Retina (tissue), 1 donor: ENCODE measurements at places on chromosomes 2 and 18.

GRCh38 chr18:51537487-51537886, 340.0 kb upstream of the MEX3C start:
- peak; percentile 11 for DNase-seq

DNA sequence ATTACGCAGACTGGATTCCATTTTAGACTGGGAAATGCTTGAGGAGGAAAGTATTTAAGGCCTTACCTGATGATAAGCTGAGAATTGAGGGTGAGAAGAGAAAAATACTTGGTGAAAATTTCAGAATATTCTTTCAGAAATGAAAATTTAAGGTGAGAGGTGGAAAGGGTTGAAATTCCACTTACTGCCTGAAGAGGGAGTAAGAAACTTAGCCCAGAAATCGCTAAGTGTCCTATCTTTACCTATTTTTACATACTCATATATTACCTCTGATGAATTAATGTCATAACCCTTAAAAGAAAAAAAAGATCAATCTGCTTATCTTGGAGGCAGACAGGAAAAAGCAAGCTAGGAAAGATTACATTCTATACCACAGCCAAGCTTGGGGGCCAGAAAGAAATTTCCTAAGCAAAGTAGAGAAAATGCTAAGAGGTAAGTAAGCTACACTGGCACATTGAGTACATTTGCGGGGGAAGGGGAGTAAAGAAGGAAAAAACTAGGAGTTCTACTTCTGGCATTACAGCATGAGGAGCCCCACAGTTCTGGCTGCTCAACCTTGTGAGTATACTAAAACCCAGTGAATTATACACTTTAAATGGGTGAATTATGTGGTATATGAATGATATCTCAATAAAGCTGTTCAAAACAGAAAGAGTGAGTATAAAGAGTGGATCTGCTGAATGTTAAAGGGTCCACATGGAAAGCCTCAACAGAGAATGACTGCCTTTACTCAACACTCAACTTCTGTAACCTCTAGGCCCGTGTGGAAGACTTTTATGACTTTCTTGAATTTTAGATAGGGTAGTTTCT, 33.8 kb downstream of the SMC6 start:
- DNase-seq: peak; percentile 13

- no peak for DNase-seq
Observed at GRCh38 chr2:20362701-20363435, 12.2 kb upstream of the PUM2 start.

DNA sequence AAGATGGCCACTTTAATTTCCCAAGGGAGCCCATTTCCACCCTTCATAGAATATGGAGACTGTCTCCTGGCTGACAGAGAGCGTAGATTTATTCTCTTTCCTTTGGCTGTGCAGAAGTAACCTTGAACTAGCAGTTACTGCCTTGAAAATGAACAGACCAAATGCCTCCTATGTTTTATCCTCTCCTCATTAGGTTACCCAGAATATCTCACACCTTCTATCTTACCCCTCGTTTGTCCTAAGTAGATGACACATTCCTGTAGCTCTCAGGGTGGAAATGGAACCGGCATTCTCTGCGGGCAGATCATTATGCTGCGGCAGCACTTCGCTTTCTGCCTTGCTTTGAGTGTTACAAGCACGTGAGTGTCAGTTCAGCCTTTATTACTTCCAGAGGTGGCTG, 336.5 kb downstream of the DCDC2C start:
- DNase-seq: peak; percentile 23

DNA sequence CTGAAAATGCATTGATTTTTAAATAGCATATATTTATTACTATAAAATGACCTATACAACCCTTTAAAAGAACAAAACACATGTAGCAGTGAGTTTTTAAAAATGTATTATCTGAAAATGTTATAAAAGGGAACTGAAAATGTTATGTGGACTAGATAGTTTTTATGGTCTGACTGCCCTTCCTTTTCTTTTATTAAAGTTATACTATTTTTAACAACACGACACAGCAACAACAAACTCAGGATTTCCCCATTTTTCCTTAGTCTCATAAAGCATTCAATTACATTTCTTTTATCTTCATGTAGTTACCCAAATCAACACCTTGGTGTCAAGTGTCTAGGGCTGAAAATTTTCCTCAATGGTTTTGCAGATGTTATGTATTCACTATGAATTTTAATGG, 132.8 kb upstream of the TMEFF2 start:
- no peak for DNase-seq

DNA sequence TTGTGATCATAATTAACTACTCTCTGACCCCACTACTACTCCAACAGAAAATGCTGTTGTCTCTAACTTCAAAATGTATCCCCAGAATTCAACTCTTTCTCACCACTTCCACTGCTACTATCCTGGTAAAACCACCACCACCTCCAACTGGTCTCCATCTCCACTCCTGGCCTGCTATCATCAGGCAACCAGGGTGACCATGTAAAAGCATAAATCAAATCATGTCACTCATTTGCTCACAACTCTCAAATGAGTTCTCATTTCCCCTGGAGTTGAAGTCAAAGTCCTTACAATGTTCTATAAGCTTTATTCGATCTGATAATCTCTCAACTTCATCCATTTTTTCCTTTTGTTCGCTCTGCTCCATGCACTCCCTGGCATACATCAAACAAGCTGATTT, 24.6 kb downstream of the CUL3 start:
- no peak for DNase-seq

GRCh38 chr2:223949241-223949840, 4.2 kb upstream of the WDFY1 start:
- DNase-seq: no peak

DNA sequence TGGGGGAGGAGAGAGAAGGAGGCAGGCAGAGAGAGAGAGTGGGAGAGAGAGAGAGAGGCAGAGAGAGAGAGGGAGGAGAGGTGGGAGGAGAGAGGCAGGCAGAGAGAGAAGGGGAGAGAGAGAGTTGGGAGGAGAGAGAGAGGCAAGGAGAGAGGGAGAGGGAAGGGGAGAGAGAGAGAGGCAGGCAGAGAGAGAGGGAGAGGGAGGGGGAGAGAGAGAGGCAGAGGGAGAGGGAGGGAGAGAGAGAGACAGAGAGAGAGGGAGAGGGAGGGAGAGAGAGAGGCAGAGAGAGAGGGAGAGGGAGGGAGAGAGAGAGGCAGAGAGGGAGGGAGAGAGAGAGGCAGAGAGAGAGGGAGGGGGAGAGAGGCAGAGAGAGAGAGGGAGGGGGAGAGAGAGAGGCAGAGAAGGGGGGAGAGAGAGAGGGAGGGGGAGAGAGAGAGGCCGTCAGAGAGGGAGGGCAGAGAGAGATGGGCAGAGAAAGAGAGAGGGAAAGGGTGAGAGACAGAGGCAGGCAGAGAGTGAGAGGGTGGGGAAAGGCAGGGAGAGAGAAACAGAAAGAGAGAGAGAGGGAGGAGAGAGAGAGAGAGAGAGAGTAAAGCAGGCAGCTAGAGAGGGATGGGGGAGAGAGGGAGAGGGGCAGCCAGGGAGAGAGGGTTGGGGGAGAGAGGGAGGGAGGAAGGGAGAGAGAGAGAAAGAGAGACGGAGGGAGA, 122.2 kb upstream of the PXDN start:
- peak; percentile 28 for DNase-seq

- DNase-seq: no peak
Observed at GRCh38 chr18:44149706-44150105, 531.0 kb upstream of the SETBP1 start.

DNA sequence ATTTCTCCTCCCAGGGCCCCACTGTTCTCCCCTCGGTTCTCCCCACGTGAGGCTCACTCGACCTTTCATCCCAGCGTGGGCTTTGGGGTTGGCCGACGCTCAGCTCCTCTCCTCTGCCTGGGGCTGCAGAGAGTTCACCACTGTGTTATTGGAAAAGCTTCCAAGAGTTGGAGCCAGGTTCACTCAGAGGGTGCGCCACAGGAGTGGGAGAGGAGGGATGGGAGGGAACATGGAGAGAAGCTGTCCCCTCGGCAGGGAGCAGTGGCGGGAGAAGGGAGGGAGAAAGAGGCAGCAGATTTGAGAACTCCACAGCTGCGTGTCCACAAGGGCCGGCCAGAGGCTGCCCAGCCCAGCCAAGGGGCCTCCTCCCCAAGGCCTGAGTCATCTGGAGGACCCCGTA, 197.1 kb upstream of the SMAD2 start:
- no peak for DNase-seq

GRCh38 chr2:9336576-9337314, 86.6 kb downstream of the ITGB1BP1 start:
- no peak for DNase-seq

- DNase-seq: peak; percentile 44
Observed at GRCh38 chr2:220259662-220260061, 632.2 kb downstream of the SLC4A3 start.
